ENCODE measurements at places on chromosomes 1 and 21. TPM values are rescaled to one million over a fixed set of nuclear protein-coding genes. Genes with fewer than 3 reads are reported as not detected.

The TSPAN2 gene
- 9.7 TPM for total RNA-seq

DNA sequence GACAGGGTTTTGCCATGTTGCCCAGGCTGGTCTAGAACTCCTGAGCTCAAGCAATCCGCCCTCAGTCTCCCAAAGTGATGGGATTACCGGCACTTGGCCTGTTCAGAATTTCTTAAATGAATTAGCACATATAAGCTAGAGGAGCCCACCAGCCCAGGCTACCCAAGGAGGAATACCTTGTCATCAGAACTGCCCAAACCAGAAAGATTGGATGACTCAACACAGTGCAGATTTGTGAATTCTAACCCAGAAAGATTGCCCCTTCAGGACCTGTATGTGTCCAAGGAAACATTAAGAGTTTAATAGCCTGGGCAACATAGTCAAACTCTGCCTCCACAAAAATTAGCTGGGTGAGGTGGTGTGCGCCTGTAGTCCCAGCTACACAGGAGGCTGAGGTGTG is 14.0 kb upstream of the LIN9 start:
- no peak for DNase-seq

The USH2A gene
- total RNA-seq: not detected

- DNase-seq: no peak
Observed at GRCh38 chr1:243568793-243569192, 281.2 kb downstream of the AKT3 start.

The CD5L gene
- total RNA-seq: not detected

The EPS15 gene
- total RNA-seq: 83.6 TPM

The CSRP1 gene
- 767 TPM for total RNA-seq

DNA sequence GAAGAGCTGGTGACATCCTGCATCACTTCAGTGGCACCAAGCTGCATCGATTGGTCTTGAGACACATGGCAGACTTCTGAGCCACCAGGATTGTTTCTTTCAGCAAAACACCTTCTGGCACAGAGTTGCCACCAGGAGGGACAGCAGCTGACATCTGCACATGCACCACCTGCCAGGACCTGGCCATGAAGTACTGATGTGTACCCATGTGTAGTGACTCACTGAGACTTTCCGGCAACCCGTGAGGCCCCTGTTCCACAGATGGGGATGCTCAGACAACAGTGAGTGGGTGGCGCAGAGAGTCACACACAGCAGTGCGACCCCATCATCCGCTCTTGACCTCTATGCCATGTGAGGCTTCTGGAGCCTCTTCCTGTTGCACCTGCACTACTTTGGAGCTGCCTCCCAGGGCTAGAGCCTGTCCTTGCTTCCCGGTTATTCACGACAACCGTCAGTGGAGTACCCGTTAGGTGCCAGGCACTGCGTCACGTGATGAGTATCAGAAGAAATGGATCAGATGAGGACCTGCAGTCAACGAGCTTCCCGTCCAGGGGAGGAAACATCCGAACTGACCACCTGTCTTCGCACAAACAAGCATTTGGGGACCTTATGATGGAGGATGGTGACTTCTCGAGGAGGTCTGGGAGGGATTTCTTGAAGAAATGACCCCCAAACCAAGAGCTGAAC is 80.5 kb upstream of the VAMP3 start:
- no peak for DNase-seq

DNA sequence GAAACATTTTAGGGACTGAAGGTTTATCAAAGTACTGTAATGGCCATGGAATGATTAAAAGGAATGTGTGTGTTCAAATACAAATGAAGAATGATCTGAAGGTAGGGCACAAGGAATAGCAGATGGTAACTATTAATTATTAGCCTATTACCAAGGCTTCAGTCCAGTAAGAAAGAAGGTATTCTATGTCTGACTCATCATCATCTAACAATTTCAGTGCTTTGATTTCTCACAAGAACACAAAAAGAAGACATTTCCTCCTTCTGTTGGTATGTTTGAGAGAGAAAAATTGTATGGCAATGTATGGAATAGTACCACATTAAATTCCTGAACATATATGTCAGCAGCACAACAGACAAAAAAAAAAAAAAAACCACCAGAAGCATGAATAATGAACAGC is 57.5 kb downstream of the TYW3 start:
- no peak for DNase-seq

DNA sequence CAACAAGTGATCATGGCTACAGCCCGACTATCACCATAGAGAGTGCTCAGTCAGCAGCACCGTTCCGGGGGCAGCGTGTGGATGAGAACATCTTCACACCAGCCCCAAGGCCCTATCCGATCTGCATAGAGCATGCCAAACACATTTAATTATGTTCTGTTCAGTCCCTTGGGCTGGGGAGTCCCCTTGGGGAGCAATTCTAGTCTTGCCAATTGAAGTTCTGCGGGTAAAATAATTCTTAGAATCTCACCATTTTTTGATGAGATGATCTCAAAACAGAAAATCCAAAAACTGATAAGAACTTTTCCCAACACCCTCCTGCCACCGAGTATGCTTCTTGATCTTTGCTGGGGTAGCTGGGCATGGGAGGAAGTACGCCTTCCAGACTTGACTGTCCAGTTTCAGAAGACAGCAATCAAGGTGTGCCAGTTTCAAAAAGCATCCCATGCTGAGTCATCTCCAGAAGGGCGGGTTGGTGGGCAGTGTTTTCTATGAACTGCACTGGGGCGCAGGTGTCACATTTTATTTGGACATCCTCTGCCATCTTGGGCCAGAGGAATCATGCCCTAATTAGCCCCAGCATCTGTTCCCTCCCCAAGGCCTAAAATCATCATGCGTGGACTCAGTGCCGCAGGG is 20.8 kb upstream of the PTPRF start:
- no peak for DNase-seq

The CDC42SE1 gene
- 85.9 TPM for total RNA-seq

The BOLA1 gene
- total RNA-seq: 34.0 TPM

DNA sequence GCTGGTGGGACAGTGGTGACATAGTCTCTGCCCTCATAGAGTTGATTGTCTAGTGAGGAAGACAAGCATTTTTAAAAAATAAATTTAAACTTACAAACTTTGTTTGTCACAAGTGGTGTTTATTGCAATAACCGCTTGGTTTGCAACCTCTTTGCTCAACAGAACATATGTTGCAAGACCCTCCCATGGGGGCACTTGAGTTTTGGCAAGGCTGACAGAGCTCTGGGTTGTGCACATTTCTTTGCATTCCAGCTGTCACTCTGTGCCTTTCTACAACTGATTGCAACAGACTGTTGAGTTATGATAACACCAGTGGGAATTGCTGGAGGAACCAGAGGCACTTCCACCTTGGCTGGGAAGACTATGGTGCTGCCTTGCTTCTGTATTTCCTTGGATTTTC is 58.4 kb downstream of the LAMC2 start:
- DNase-seq: peak; percentile 45

DNA sequence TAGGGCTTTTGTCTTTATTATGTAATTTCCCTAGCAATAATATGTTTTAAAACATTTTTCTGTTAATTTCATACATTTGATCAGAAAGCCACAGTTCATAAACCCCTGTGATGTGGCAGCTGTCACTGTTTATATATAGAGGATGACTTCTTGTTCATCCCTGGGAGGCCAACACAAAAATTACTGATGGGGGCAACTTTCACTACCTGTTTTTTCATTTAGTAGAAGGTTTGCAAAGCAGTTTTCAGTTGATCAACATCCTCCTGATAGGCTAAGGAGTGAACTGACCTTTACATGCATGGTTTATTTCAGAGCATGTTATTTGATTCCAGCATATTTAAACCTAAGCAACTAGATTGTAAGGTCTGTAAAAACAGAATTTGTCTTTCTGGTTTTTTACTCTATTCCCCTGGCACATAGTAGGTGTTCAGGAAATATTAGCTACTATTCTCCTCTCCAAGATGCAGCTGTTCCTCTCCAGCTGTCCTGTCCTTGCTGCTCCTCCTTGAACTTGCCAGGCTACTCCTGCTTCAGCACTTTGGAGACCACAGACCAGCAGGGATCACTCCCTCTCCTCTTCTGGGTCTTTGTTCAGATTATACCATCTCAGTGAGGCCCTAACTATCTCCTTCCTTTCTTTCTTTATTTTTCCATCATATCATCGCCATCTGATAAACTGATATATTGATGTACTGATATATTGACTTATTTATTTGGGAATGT is 54.7 kb downstream of the ROR1 start:
- DNase-seq: no peak

The OR2L5 gene
- total RNA-seq: not detected

The NCMAP gene
- 0.16 TPM for total RNA-seq

GRCh38 chr1:165527251-165528007 is 16.4 kb upstream of the LRRC52 start:
- no peak for DNase-seq

DNA sequence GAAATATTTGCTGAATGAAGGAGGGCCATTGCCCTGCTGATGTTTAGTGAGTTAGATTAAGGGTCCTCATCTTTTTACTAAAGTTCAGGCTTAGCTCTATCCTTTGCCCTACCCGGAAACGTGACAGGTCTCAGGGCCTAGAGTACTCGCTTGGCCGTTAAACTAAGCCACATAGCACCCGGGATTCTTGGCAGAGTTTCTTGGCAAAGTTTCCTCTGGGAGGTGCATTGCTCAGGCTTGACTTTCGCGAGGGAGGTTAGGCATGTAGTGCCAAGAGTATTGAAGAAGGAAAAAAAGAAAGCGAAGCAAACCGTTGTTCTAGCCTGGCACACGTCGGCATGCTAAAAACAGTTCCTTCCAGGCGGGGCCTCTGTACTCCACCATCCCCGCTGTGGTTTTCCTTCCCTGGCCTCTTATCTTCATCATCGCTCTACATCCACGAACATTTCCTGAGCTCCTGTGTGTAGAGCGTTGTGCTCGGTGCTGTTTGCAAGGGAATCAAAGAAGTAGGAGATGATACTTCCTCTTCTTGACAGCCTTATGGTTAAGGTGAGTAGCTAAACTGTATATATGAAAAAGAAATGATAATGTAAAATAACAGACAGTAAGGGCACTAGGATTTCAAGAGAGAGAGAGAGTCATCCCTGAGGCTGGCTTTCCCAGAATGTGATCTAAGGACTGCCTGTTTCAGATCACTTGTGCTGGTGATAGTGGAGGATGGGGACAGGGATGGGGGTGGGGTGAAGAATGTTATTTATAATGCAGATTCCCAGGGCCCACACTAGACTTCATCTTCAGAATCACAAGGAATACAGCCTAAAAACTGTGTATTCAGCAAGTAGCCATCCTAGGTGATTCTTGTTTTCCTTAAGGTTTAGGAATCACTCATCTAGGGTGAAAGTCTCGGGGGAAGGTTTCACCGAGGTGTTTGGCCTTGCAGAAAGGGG is 18.8 kb downstream of the RNF220 start:
- peak; percentile 92 for DNase-seq

The CRYAA gene
- total RNA-seq: not detected

The NPL gene
- total RNA-seq: 19.3 TPM

DNA sequence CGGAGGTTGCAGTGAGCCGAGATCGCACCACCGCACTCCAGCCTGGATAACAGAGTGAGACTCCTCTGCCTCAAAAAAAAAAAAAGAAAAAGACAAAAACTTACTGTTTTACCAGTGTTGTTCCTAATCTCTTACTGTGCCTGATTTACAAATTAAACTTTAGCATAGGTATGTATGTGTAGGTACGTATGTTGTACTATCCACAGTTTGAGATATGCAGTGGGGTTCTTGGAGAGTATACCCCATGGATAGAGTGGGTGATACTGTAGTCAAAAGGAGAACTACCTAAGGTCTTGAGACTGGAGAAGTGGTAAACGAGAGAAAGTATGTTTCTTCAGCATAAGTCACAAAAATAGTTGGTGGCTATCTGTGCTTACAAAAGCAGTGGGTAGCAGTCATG is 38.6 kb downstream of the RNF11 start:
- DNase-seq: no peak

The PLEKHA6 gene
- total RNA-seq: 34.0 TPM

DNA sequence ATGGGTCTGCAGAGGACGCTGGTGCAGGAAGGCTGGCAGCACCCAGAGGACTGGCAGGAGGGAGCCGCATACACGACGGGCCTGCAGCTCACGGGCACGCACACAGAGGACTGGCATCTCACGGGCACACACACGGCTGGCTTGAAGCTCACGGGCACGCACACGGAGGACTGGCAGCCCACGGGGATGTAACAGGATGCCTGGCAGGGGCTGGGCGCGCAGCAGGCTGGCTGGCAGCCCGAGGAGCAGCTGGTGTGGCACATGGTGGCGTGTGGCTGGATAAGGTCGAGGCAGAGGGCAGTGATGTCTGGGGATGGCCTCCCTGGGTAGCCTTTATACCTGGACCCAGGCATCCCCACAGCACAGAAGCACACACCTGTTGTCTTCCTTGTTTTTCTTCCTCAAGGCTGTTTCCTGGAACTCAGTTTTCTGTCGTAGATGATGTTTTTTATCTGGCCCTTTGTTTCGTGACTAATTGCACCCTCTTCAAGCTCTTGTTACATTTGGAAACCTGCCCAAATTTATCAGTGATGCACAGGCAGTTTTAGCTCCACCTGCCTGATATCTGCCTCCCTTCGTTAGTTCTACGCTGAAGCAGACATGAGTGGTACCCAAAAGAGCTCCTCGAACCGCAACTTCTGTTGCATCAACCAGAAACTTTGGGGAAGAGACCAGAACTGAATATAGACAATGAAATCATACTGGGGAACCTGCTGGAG is at the start of gene KRTAP12-1:
KRTAP12-1 (minus strand) TSS at position 303 of the 719 bp plus-strand sequence; CDS start at position 263, 40 bp downstream.
- DNase-seq: no peak

DNA sequence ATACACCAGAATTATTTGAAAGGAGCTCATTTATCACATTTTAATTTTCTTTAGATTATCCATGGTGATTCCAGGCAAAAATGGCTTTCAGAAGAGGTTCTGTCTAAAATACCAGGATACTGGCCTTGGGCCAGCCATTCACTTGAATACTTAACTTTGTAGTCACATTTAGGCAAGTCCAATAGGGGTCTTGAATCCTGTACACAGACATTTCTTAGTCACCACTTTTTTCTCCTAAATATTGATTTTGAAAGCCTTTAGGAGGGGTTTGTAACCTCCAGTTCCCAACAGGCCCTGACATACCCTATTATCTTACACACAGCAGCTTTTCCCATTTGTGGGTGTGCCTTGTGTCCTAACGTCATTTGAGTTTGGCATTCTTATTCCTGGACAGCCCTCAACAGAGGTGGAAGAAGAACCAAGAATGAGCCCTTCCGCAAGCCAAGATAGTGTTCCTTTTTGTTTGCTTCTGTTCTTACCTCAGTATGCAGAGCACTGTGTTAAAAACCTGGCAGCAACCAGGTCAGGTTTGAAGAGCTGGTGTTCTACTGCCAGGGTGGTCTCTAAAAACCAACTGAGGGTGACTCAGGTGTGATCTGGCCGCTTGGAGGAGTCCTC is 19.5 kb downstream of the MAP3K7CL start:
- DNase-seq: no peak

All from breast epithelium (tissue), 4 donors.